Activated T-helper 2 cell treated with anti-CD3 and anti-CD28 coated beads, Interferon-gamma antibody, Interleukin-2, Interleukin-4, amounts not matched to agents 10 μg/mL and 5 μg/mL and 100 μg/mL, durations not matched to agents 14 hours and 24 hours and 36 hours (primary cell): ENCODE measurements at places on chromosomes 2 and 18.
A peak's percentile ranks its signal among the peaks of the same experiment; 100 is the strongest.

GRCh38 chr2:37098416-37099118 is 14.2 kb downstream of the GPATCH11 start:
- H3K27ac ChIP-seq = no peak overlapping the region
- no peaks in the 10 kb centered on the region for H3K27me3 ChIP-seq
- no peaks in the 10 kb centered on the region for H3K4me1 ChIP-seq
- no peak overlapping the region for H3K4me3 ChIP-seq
- no peak for DNase-seq
- H3K36me3 ChIP-seq = peaks cover 52% of the 10 kb centered on the region

- no peak for DNase-seq
- peaks cover 1% of the 10 kb centered on the region for H3K36me3 ChIP-seq
- no peaks in the 10 kb centered on the region for H3K27me3 ChIP-seq
These were observed 40.6 kb downstream of the LCLAT1 start for GRCh38 chr2:30487603-30488002.

DNA sequence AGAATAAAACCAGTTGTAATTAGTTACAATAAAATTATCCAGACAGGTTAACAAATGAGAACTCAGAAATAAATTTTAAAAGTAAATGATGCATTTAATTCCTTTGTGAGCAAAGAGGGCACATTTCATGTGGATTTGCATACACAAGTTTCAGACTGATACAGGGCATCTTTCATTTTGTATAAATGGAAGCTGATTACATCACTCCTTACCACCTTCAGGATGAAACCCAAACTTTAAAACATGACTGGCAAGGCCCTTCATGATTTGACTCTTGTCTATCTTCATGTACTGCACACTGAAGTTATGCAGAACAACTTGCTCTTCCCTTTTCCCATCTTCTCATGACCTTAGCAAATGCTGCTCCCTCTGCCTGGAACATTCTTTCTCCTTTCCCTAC is 26.9 kb downstream of the EFEMP1 start:
- H3K4me1 ChIP-seq = no peaks in the 10 kb centered on the region
- H3K27me3 ChIP-seq = no peaks in the 10 kb centered on the region
- no peak overlapping the region for H3K27ac ChIP-seq
- no peak for DNase-seq

GRCh38 chr18:47754311-47755101 is 176.0 kb downstream of the SMAD2 start:
- H3K27ac ChIP-seq = no peak overlapping the region
- H3K27me3 ChIP-seq = no peaks in the 10 kb centered on the region
- no peaks in the 10 kb centered on the region for H3K36me3 ChIP-seq
- DNase-seq = peak; percentile 33
- peaks cover 4% of the 10 kb centered on the region for H3K4me1 ChIP-seq

DNA sequence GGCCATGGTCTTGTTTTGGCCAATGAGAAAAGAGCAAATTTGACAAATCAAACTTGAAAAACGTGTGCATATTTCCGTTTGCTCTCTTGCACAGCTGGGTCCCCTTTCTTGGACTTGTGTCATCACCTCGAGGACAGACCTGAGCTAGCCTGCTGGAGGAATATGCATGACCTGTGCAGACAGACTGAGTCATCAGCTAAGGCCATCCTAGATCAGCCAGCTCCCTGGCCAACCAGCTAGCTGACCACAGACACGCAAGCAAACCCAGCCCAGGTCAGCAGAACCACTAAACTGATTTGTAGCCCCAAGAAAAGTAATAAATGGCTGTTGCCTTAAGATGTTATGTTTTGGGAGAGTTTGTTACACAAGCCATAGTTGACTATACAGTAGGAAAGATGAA is 61.3 kb upstream of the PAX3 start:
- H3K27me3 ChIP-seq = no peaks in the 10 kb centered on the region
- H3K4me3 ChIP-seq = no peak overlapping the region
- H3K36me3 ChIP-seq = no peaks in the 10 kb centered on the region
- no peak overlapping the region for H3K27ac ChIP-seq

DNA sequence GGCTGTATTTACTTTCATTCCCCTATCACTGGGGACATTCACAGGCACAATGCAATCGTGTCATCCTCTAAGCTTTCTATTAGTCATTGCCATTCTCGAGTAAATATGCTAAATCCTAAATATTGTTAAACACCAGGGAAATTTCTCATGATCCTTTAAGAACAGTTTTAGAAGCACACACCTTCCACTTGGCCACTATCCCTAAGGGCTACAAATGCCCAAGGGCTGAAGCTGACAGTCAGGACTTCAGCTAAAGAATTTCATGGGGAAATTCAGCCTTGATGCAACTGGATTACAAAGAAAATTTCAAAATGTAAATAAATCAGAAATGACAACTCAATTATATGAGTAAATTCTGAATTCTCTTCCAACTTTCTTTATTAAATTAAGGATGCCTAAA is 163.1 kb upstream of the PID1 start:
- H3K4me3 ChIP-seq = no peak overlapping the region
- no peaks in the 10 kb centered on the region for H3K4me1 ChIP-seq
- no peak for DNase-seq
- H3K27me3 ChIP-seq = no peaks in the 10 kb centered on the region
- H3K27ac ChIP-seq = no peak overlapping the region
- no peaks in the 10 kb centered on the region for H3K36me3 ChIP-seq

GRCh38 chr2:66845307-66845706 is 410.4 kb downstream of the MEIS1 start:
- H3K36me3 ChIP-seq = no peaks in the 10 kb centered on the region
- no peak overlapping the region for H3K4me3 ChIP-seq
- DNase-seq = no peak
- H3K27me3 ChIP-seq = no peaks in the 10 kb centered on the region
- no peaks in the 10 kb centered on the region for H3K4me1 ChIP-seq
- H3K27ac ChIP-seq = no peak overlapping the region

- no peak overlapping the region for H3K27ac ChIP-seq
- no peaks in the 10 kb centered on the region for H3K4me1 ChIP-seq
- no peak for DNase-seq
These were observed 39.9 kb downstream of the REEP1 start for GRCh38 chr2:86297382-86298147.
